NCI-H524 (cell line): ENCODE measurements at places on chromosomes 12 and 14.

GRCh38 chr14:67586369-67586768 is 13.7 kb downstream of the PIGH start:
- DNase-seq, result no peak

- DNase-seq, result no peak
Measured at GRCh38 chr14:101508948-101509729, 52.2 kb upstream of the DIO3 start.

- DNase-seq, result no peak
Measured at GRCh38 chr12:75655315-75655806, 144.0 kb upstream of the KRR1 start.

GRCh38 chr12:123263196-123263817 is 8.3 kb downstream of the CDK2AP1 start:
- no peak for DNase-seq

- DNase-seq, result no peak
Measured at GRCh38 chr12:97173688-97174410, 266.8 kb downstream of the NEDD1 start.

- peak; percentile 70 for DNase-seq
Measured at GRCh38 chr14:68295316-68295816, 475.8 kb downstream of the RAD51B start.

GRCh38 chr14:45838597-45838996 is 585.6 kb upstream of the MIS18BP1 start:
- DNase-seq, result peak; percentile 57

DNA sequence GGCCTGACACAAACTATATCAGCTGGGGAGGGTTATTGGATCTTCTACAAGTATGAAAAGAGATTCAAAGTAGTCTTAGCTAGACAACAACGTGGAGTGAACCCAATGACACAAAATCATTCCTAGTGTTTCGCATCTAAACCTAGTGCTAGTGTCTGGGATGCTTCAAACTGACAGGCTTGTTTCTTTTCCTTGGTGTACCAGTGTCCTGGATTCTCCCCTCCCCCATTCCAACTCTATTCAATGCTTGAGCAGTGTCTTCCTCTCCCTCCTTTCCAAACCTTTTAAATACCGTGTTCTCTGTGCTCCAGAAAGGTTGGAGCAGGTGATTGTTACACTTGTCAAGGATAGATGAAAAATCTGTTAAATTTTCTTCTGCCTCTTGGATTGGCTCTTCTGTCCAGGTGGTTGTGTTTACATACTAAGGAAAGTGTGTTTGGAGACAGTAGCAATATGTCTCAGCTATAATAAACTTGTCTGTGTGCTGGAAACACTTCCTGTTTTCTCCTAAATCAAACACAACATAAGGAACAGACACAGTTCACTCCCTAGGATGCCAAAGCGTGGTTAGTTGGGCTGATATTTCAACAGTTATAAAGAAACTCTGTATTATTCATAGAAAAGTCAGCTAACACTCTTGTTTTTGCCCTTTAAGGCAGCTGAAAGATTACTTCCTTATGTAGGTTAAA is 14.4 kb upstream of the GUCY2C start:
- no peak for DNase-seq

DNA sequence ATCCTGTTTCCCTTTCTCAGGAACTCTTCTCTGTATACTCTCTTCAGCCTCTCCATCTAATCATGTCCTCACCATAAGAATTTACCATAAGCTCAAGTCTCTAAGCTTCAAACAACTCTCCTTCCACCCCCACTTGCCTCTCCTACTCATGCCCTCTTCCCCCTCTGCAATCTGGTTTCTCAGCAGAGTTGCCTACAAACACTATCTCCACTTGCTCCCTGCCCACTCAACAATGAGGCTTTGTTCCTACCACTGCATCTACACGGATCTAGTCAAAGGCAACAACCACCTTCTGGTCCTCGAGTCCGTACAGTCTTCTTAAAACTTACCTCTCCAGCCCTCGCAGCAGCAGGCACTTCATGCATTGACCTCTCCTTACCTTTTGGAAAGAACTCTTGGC is 17.2 kb upstream of the FBLN5 start:
- DNase-seq, result no peak

DNA sequence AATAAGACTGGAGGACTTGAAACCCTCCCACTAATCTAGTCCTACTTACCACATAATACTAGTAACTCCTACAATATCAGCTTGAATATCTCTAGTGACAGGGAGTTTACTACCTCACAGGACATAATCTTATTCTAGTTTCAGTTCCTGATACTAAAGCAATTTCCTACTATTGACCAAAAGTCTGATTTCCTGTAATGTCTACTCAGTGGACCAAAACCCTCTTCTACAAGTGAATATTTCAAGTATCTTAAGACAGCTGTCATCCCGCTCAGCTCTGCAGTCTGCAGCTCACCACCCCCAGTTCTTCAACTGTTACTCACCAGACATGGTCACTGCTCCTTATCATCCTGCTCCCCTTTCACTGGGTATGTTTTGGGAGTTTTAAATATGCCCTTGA is 70.8 kb upstream of the TMCC3 start:
- no peak for DNase-seq

DNA sequence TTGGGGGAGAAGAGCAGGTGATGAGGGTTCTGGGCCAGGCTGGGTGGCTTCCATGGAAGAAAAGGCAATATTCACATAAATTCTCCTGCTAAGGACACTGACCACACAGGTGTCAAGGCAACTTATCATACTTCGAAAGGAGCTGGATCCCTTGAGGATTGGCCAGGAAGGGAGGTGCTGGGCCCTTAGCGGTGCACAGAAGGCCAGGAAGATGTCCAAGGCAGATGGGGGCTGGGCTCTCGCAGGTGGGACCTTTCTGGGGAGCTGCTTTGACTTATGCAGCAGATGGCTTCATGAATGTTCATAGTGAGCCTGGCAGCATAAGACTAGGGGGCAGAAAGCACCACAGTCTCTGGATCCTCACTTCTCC is 3.9 kb downstream of the CD63 start:
- peak; percentile 49 for DNase-seq

DNA sequence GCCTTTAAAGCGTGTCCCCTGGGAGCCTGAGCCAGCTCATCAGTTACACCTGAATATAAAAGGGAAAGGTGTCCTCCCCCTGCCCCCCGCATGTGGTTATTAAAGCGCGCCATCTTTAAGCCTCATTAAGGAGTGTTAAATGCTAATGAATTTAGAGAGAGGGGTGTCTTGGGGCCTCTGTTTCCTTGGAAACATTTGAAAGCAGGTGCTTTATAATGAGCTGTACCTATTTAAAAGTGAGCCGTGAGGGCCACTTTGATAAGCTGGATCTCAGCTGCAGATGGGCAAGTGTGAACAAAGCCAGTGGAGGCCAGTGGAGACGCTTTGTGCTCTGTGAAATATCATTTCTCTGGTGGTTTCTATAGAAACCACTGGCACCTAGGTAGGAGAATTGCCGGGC is 84.0 kb downstream of the BEGAIN start:
- DNase-seq, result peak; percentile 56

- no peak for DNase-seq
Measured at GRCh38 chr12:120468325-120468820, 1.2 kb downstream of the SRSF9 start.

DNA sequence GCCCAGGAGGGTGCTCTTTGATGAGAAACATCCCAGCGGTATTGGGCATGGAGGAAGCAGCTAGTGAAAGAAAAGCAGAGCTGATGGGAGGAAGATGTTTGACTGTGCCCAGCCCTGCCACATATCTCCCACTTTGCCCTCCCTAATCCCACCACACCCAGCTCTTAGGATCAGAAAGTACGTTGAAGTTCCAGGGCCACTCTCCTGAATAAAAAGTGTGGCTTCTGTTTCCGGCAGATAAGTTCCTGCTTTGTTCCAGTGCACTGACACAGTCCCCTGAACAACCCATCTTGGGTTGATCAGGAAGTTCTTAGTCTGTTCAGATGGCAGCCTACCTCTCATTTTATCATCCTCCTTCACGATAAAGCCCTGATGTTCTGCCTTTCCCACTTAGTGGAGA is 16.5 kb downstream of the TPCN1 start:
- DNase-seq, result no peak

DNA sequence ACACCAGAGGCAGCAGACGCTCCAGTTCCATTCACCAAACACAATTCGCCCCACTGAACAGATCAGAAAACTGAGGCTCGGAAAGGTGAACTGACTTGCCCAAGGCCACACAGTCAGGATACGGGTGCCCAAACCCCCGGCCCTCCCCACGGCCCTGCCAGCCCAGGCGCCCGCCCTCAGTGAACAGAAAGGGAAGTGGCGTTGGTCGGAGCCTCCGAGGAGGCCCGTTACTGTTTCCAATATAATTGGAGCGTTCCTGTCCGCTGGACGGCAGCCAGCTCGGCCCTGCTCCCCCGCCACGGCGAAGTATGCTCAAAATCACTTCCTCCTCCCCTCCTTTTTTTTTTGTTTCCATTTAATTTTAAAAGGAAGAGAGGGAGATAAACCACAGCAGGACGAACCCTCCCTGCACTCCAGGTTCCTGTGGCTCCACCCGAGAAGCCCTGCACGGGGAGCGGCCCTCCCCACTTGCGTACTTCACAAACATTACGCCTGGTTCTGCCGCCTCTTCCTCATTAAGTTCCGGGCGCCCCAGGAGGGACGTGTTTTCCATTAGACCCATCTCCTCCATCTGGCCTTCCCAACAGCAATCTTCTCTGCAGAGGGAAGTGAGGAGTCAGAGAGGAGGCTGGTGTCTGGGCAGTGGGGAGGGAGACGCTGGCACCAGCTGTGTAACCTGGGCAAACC is 61.1 kb downstream of the NCOR2 start:
- DNase-seq, result peak; percentile 89

DNA sequence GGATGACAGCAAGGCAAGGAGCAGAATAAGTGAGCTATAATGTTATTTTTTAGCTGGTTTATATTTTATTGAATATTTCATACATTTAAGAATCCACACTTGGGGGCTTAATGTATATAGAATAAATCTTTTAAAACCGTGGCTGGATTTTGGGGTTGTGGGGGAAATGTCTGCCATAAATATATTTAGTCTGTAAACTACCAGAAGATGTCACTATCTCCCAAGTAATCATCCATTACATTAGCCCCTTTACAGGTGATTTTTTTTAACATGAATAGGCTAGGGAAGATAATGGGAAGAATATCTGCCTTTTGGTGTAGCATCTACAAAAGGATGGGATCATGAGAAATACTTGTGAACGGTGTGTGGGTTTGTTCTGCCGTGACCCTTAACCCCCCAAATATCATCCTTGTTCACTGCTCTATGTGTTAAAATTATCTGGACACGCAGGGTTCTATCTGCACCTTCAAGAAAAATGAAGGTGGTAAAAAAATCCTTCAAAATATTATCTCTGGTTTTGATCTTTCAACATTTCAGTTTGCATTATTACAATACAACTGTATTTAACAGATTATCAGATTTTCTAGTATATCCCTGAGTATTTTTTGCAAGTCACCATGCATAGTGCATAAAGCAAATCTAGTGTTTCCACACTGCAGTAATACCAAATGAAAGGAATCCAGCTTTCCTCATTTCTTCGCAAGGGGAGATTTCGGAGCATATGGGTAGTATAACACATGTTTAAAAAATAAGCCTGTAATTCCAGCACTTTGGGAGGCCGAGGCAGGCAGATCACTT is 8.0 kb upstream of the SLC17A8 start:
- DNase-seq, result peak; percentile 1

- no peak for DNase-seq
Measured at GRCh38 chr14:90785876-90786450, 30.3 kb downstream of the TTC7B start.

DNA sequence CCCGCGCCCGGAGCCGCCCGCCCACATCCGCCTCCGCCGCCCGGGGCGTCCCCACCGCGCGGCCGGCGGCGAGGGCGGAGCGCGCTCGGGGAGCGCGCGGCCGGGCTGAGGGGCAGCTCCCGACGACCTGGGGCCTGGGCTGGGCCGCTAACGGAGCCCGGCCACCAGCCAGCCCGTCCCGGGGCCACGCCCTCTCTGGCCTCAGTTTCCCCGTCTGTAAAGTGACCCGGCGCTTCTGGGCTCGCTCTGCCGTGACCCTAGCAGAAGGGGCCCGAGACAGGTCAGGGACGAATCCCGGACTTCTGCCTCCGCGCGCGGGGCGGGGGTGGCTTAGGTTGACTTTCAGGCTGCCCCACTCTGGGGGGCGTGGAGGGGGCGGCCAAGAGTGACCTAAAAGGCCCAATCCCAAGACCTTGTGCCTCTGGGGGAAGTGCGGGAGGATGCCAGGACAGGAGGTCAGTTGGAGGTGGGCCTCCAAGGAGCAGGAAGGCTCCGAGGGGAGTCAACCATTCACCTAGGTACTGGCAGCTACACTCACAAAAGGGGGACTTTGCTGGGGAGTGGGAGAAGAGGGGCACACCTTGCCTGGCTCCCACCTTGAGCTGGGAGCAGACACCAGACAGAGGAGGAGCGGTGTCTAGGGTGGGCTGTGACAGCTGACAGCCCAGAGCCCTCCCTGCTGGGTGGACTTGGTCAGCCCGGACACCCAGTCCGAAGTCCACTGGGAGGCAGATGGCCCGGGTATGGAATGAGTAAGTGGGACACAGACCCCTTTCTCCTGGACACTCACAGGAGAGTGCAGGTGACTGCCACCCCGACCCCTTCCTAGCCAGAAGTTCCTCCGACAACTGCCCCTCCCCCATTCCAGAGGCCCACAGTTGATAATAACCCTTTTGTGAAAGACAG is 486 bp upstream of the AKT1 start:
- no peak for DNase-seq

DNA sequence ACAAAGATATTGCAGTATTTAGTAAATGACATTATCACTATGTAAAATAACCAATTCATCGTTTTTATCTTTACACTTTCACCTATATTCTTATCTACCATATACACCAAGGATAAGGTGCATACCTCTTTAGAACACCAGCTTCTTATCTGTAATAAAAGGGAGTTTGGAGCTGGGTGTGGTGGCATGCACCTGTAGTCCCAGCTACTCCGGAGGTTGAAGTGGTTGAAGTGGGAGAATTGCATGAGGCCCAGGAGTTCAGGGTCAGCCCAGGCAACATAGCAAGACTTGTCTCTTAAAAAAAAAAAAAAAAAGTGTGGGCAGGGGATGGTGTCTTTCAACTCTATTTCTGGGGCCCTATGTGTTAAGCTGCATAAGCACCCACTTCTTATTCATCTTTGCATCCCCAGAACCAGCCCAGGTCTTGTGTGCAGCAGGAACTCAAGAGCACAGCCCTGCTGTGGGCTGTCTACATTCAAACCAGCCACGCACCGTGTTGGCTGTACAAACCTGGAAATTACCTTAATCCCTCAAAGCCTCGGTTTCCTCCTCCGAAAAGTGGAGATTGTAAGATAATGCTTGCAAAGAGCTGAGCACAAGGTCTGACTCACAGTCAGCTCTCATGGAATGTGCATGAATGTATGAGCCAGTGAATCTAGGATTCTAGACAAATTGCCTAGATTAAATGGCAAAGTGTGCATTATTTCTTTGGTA is 256.6 kb upstream of the FOXN3 start:
- DNase-seq, result no peak

DNA sequence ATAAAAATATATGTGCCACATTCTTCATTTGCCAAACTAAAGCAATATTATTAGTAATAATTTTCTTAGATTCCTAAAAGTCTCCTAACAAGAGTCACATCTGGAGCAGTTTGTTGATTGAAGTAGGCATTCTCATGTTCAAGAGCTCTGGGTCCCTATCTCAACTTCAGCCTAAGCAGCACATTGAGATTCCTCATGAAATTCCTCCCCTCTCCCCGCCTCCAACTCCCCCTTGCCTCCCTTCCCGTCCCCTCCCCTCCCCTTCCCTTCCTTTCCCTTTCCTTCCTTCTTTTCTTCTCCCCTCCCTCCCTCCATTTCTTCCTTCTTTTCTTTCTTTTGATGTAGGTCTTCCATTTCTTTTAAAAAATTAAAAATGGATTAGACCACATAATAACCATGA is 48.7 kb upstream of the NAV3 start:
- DNase-seq, result no peak
